Progenitor cell of endocrine pancreas (in vitro differentiated cells): ENCODE measurements at places on chromosomes 11 and 22.

DNA sequence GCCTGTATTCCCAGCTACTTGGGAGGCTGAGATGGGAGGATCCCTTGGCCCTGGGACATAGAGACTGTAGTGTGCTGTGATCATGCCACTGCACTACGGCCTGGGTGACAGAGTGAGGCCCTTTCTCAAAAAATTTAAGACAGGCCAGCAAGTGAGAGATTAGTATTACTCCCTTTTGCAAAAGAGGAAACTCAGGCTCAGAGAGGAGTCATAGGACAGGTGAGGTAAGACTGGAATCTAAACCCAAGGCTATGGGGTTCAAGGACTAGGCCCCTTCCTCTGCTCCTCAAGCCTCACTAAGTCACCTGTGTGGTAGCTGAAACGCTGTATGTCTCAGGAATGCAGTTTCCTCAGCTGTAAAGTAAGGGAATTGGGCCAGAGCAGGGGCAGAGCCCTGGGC lies 1.6 kb upstream of the P2RY2 start:
- DNase-seq, result no peak

DNA sequence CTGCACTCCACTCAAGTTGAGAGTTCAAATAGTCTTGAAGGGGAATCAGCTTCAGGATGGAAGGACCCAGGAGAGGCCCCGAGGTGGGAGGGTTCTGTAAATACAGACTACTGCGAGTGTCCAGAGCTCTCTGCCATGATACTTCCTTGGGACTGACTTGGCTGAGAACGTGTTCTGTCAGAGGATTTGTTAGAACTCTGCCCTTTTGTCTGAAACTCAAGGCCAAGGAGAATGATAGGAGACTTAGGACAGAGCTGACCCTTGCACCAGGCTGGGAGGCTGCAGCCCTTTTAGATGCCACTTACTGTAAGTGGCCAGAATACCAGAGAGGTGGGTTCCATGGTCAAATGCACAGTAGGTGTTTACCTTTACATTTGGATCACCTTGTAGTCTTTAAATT lies 2.9 kb upstream of the ATF4 start:
- no peak for DNase-seq

DNA sequence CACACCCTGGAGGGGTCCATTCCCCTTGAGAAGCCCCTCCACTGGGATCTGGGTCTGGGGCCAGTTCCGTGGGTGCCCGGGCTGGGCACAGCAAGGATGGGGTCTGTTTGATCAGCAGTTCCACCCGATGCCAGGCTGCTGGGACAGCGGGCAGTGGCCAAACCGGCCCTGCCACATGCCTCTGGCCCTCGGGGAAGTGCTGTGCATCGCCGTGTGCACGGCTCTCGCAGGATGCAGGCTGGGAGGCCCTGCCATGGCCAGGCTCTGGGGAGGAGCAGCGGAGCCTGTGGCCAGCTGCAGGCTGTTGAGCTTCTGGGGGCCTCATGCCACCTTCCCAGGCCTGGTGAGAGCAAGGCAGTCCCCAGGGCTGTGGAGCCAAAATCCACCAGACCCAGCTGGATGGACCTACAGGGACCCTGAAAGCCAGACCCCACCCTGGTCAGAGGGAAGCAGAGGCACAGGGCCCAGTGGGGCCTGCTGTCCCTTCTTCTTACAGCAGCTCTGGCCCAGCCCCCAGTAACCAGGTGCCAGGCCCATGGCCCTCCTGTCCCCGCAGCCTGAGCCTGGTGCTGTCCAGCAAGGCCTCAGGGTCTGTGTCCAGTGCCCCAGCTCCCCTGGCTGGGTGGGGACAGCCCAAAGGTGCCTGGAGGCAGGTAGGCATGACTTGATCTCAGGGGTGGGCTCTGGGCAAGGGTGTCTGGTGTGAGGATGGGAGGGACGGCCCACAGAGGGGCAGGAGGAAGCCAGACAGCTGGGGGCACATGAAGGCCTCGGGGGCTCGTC lies 57.3 kb downstream of the WNT7B start:
- no peak for DNase-seq

DNA sequence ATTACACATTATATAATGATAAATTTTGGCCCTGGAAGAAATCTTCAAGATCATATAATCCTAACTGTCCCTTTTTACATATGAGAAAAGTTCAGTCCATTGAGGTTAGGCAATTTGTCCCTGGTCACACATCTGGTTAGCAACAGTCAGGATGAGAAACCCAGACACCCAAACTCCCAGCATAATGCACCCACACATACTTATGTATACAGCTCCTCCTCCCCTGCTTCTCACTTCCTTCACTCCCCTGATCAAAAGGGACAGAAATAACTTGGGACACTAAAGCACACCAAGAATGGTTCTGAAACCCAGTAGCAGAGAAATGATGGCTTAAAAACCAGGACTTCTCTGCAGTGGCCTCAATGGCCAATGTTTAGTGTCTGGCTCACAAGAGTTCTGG lies 11.1 kb downstream of the NUMA1 start:
- DNase-seq, result no peak

DNA sequence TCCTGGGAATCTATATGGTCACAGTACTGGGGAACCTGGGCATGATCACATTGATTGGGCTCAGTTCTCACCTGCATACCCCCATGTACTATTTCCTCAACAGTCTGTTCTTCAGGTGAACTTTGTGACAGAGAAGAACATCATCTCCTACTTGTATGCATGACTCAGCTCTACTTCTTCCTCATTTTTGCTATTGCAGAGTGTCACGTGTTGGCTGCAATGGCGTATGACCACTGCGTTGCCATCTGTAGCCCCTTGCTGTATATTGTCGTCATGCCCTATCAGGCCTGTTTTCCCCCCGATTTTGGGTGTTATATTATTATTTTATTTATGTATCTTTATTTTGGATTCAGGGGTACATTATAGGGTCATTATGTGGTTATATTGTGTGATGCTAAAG lies 2.4 kb upstream of the OR8G1 start:
- DNase-seq, result no peak

- DNase-seq, result no peak
Observed at GRCh38 chr11:119384332-119384731, 2.8 kb upstream of the USP2 start.

GRCh38 chr11:119423509-119424254 lies 710 bp upstream of the THY1 start:
- DNase-seq, result no peak

DNA sequence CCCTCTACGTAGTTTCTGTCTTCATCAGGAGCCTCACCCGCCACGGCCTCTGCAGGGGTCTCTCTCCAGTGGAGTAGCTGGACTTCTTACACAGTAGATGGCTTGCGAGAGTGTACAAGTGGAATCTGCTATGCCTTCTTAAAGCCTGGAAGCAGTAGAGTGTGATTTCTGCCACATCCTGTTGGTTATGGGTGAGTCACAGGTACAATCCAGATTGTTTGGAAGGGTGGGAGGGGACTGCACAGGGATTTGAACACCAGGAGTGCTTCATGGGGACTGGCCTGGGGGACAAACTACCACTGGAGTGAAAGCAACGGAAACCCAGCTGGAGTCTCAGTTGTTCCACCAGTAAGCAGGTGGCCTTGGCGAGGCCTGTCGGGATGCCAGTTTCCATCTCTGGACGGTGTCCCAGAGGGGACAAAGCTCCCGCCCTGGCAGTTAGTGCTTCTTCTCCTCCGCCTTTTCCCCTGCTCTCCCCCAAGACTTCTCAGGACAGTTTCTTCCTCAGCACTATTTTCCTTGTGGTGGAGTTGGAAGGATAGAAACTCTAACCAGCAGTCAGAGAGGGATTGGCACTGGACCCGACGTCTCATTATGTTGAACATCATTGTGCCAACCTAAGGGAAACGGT lies 85.0 kb upstream of the RCN1 start:
- no peak for DNase-seq

DNA sequence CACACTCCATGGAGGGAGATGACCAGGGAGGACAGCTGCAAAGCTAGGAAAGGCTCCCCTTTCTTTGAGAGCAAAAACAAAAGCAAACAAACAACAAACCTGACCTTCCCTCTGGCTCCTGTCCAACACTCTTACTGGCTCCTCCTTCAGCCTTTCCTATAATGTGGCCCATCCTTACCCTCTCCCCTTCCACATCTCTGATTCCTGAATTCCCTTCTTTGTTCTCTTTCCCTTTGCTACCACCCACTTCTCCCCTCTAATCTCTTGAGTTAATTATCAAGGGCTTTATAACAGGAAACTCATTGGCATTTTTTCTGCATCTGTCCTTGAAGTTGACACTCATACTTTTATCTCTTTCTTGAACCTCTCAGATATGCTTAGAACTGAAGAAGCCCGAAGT lies 56.3 kb downstream of the ZNF280B start:
- DNase-seq, result no peak

DNA sequence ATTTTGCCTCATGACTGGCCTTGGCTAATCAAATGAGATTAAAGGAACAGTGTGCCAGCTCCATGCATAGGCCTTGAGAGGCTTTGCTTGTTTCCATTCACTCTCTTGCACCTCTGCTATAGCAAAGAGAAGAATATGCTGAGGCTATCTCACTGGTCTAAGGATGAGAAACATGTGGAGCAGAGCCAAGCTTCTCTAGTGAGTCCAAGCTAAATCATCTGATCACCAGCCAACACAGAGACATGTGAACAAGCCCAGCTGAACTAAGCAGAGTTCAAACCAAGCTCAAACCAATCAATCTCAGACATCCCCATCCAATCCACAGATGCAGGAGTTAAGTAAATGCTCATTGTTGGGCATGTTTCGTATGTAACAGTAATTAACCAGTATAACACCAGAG lies 69.4 kb upstream of the API5 start:
- no peak for DNase-seq

GRCh38 chr11:103024086-103024485 lies 67.9 kb downstream of the DCUN1D5 start:
- no peak for DNase-seq

- no peak for DNase-seq
Observed at GRCh38 chr22:49011379-49011768, 816.3 kb downstream of the BRD1 start.

- DNase-seq, result no peak
Observed at GRCh38 chr22:37675930-37676735, 697 bp downstream of the LGALS1 start.

- DNase-seq, result no peak
Observed at GRCh38 chr11:108881131-108881530, 216.3 kb downstream of the DDX10 start.

GRCh38 chr11:16860617-16861016 lies 122.2 kb downstream of the C11orf58 start:
- DNase-seq, result no peak

DNA sequence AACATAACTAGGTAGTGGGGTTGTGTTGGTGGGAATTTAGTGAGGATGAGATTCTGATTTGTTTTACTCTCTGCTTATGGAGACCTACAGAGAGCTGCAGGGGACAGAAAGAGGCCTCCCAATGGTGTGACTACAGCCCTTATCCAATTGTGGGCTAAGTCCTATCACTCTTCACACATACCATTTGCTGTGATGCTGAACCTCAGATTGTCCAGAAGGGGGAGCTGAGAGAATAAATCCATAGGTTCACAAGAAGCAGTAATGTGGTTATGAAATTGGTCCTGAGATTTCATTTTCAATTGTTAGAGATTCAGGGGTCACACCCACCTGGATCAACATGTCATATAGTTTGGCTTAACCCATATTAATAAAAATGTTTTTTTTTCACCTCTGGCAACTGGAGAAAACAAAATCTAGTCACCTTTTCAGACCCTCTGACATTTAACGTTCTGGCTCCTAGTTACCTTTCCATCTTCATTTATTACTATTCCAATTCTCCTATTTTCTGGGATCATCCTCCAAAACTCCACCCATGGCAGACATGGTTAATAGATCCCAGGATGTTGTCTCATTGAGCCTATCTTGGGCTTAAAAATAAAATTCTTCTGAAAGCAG lies 53.3 kb upstream of the PTPN5 start:
- DNase-seq, result no peak

- DNase-seq, result no peak
Observed at GRCh38 chr11:97996762-97997161, 1024.0 kb upstream of the CNTN5 start.

GRCh38 chr11:35688023-35688422 lies 25.4 kb downstream of the TRIM44 start:
- no peak for DNase-seq

- DNase-seq, result no peak
Observed at GRCh38 chr11:58957922-58958321, 18.6 kb downstream of the GLYATL1 start.

DNA sequence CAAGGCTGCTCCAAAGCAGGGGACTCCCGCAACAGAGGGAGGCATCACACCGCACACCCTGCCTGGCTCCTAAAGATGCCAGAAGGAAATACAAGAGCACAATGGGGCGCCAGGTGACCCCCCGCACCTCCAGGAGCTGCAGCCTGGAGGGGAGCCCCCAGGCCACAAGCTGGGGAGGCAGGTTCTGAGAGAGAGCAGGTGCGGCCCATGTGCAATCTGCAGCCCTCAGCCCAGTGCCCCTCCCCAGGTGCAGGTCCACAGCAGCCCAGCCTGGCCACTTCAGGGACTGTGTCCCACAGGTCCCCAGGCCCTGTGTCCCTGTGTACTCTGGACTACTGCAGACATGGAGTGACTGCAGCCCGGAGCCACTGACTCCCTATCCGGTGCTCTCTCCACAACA lies 13.1 kb downstream of the WNT7B start:
- no peak for DNase-seq

DNA sequence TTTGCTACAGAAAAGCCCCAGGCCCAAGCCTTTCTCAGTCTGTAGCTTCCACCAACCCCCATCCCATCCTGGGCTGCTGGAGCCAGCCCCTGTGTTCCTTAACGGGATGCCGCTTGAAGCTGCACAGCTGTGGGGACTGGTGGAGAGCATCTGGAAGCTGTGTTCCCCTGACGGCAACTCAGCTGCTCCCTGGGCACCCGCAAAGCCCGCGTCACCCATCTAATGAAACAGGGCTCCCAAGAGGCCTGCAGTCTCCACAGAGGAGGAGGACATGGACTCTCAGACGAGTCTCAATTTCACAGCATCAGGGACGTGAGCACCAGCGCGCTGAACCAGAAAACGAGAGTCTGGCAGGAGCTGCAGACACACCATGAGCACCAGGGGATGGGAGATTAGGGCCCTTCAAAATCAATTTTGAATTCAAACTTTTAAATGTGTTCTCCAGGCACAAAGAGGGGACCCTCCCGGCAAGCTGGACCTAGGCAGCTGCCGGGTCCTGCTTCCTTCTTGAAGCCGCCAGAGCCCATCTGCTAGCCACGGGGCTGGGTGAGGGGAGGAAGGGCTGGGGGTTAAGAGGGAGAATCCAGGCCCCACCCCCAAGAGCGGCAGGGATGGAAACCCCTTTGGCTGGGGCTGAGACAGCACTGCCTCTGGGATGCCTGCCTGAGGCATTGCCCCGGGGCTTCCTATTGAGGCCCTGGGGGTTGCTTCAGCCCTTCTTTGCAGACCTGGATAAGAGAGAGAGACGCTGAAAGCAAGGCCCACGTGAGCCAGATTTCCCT lies 21.0 kb downstream of the LMO1 start:
- no peak for DNase-seq

- no peak for DNase-seq
Observed at GRCh38 chr11:11390068-11390771, 37.2 kb upstream of the CSNK2A3 start.

DNA sequence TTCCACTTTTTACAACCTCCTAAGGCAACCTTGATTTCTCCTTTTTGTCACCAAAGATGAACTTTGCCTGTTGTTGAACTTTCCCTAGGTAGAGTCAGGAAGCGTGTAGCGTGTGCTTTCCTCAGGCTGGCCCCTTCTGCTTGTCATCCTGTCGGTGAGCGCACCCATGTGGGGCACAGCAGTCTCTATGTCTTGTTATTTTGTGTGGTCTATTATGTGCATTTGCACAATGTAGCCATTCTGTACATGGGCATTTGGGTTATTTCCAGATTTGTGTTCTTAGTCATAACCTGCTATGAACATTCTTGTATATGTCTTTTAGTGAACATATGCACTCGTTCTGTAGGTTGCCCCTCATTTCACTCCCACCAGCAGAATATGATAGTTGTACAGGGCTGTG lies 34.9 kb downstream of the CABIN1 start:
- DNase-seq, result no peak

- DNase-seq, result no peak
Observed at GRCh38 chr11:12319988-12320387, 57.4 kb upstream of the PARVA start.
